Stimulated activated CD4-positive, alpha-beta T cell treated with anti-CD3 and anti-CD28 coated beads, Interleukin-1b, Interleukin-23, amount 100 ng/mL, for 48 hours (primary cell): ENCODE measurements at places on chromosomes 6 and 20.
A peak's percentile ranks its signal among the peaks of the same experiment; 100 is the strongest.

- no peak for DNase-seq
Measured at GRCh38 chr6:34194772-34195171, 41.9 kb upstream of the HMGA1 start.

DNA sequence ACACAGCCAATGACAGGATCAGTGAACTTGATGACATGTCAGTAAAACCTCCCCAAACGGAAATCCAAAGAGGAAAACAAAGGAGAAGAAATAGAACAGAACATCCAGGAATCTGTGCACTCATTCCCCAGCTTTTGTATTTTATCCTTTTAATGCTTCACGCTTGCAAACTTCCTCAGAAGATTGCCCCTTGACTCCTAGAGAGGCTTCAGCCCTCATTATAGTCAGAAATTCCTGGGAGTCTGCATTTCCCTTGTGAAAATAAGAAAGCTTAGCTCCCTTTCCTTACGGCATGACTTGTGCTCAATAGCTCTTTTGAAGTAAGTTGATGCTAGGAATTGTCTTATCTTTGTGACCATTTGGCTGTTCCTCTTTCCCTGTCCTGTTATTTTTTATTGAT lies 313.6 kb upstream of the OPRM1 start:
- no peak for DNase-seq

- DNase-seq, result no peak
Measured at GRCh38 chr20:63782521-63782971, 43.0 kb downstream of the SLC2A4RG start.

DNA sequence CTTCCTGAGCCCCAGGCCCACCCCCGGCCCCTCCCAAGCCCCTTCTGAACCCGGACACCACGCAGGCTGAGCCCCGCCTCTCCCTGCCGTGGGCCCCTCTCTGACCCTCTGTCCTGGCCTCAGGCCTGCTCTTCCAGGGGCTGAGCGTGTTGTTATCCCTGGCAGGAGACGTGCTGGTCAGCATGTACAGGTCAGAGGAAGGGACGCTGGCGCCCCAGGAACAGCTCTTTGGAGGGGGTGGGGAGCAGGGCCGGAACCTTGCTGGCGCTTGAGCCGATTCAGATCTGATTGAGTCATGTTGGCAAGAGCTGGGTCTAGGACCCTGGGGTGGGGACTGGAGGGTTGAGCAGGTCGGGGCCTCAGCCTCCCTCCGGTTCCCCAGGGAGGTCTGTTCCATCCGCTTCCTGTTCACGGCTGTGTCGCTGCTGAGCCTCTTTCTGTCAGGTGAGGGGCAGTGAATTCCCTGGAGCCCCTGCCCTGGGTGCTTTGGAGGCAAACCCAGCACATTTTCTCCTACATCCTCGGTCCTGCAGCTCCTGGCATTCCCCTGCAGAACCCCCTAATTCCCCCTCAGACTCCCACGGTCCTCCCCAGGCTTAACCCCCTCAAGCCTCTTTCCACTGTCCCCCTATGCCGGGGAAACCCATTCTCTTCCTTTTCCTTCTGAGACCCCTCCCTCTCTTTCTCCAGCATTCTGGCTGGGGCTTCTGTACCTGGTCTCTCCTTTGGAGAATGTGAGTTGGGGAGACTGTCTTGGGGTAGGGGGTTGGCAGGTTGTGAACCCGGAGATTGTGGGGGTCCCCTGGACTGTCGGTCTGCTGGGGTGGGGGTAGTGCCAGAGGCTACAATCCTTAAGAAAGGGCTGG lies 2.0 kb downstream of the SPAG4 start:
- peak; percentile 67 for DNase-seq

DNA sequence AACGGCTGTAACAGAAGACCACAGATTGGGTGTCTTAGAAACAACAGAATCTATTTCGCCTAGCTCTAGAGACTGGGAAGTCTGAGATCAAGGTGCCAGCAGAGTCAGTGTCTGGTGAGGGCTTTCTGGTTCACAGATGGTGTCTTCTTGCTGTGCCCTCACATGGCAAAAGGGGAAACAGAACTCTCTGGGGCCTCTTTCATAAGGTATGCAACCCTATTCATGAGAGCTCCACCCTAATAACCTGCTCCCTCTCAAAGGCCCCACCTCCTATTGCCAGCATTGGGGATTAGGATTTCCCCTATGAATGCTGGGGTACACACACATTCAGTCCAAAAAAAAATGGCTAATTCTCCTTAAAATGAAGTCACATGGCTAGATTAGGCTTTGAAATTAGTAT lies 10.0 kb downstream of the TXNDC5 start:
- no peak for DNase-seq

GRCh38 chr6:7207720-7208119 lies 100.0 kb downstream of the RREB1 start:
- no peak for DNase-seq

DNA sequence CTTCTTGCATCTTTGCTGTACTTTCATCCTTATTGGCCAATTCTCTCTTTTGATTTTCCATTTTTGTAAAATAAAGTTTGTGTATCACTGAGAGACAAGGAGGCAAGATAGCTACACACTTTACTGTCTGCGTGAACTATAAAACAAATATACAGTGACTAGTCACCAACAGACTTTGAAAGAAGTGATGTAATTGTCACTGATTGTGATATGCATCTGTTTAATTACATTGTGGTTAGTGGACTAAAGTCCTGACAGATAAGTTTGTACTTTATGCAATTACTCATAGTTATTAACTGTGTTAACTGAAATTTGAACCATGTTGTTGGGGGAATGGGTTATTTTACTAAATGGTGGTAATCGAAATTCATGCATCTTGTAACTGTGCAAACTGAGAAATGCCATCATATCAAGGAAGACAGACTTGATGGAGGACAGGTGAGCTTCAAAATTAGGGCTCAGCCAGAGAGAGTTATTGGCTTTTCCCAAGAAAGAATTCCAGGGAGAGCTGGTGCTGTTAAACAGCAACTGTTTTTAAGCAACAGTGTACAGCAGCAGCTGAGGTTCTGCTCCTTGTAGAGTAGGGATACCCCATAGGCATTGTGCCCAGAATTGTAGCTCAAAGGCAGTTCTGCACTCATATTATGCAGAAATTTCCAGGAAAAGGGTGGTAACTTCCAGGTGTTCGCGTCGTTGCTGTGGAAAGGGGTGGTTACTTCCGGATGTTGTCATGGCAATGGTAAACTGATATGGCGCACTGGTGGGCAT lies 62.9 kb downstream of the EFHC1 start:
- DNase-seq, result no peak

- no peak for DNase-seq
Measured at GRCh38 chr20:61439251-61439650, 187.2 kb downstream of the CDH4 start.

- DNase-seq, result no peak
Measured at GRCh38 chr6:127880429-127880828, 20.4 kb downstream of the THEMIS start.

DNA sequence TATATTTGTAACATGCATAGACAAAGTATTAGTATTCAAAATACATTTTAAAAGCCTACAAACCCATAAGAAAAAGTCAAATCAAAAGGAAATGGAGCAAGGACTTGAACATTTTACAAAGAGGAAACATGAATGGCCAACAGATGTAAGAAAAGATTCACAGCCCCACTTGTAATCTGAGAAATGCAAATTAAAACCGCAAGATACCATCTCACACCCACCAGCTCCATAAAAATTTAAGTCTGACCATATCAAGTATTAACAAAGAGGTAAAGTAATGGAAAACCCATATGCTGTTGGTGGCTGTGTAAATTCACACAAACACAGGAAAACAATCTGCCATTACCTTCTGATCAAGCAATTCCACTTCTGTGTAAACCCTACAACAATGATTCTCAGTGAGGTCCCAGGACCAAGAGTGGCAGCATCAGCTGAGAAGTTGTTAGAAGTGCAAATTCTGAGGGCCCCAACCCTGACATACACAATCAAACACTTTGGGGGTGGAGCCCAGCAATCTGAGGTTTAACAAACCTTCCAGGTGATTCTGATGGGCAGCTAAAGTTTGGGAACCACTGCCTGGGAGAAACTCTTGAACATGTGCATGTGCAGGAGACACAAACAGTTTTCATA lies 30.9 kb downstream of the BCL2L1 start:
- no peak for DNase-seq

DNA sequence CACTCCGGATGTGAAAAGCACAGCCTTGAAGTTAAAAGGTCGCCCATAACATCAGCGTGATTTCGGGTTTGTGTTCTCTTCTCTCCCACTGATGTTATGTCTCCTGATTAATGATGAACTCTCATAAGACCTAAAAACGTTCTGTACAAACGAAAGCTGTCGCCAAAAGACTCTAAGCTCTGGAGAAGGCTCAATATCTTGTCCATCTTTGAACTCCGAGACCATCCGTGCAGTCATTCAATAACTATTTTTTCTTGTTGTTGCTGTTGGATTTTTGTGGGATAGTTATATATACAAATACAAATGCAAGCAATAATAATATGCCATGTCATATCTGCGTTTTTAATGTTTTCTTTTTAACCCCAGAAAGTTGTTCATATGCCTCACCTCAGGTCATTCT lies 291.8 kb upstream of the MARCKS start:
- no peak for DNase-seq

DNA sequence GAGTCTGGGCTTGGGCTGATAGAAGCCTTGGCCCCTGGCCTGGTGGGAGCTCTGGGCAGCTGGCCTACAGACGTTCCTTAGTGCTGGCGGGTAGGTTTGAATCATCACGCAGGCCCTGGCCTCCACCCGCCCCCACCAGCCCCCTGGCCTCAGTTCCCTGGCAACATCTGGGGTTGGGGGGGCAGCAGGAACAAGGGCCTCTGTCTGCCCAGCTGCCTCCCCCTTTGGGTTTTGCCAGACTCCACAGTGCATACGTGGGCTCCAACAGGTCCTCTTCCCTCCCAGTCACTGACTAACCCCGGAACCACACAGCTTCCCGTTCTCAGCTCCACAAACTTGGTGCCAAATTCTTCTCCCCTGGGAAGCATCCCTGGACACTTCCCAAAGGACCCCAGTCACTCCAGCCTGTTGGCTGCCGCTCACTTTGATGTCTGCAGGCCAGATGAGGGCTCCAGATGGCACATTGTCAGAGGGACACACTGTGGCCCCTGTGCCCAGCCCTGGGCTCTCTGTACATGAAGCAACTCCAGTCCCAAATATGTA lies 957 bp upstream of the VEGFA start:
- DNase-seq, result no peak

DNA sequence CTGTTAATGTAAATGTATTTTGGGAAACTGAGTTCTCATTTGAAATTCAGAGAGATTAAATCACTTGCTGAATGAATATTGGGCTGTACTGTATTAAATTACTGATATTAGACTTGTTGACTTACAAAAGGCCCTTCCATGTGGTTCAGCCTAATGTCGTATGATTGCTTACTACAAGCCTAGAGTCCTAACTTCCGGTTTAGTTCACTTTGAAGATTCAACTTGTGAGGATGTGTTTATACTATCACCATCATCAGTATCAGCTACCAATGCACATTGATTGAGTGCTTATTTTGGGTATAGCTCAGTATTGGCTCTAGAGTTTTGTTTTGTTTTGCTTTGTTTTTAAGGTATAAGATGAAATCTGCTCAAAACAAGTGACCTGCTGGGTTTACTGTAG lies 48.3 kb downstream of the FAM217A start:
- DNase-seq, result no peak

DNA sequence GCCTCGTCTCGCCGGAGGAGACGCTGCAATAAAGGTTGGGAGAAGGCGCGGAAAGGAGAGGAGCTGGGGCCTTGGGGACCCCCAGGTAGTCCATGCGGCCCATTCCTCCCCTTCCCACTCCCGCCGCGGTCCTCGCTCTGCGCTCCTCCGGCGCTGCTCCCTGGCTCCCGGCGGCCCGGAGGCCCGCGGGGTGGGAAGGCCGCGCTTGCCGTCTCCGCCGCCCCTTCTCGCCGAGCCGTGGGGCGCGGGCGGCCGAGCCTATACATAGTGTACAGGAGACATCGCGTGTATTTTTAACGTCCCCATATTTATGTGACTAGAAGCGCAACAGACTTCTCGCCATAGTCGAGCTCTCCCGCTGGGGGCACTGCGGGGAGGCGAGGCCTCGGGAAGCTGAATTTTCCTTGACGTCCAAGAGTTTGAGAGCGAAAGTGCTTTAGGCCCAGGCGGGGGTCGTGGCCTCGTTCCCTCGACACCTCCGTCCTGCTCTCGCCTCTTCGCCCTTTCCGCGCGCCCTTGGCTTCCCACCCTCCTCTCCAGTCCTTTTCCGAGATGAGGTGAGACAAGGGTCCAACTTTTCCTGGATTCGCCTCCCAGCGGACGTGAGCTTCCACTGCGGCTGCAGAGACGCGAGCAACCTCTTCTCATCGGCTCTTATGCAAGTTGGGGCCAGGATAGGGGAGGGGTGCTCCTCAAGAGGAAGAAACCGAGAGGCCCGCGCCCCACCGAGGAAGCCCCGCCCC lies 29.0 kb downstream of the SLC12A5 start:
- no peak for DNase-seq

- no peak for DNase-seq
Measured at GRCh38 chr6:124482071-124482491, 480.2 kb upstream of the RNF217 start.

GRCh38 chr6:148967541-148967956 lies 220.7 kb downstream of the UST start:
- no peak for DNase-seq

- DNase-seq, result no peak
Measured at GRCh38 chr20:61373956-61374545, 122.0 kb downstream of the CDH4 start.

DNA sequence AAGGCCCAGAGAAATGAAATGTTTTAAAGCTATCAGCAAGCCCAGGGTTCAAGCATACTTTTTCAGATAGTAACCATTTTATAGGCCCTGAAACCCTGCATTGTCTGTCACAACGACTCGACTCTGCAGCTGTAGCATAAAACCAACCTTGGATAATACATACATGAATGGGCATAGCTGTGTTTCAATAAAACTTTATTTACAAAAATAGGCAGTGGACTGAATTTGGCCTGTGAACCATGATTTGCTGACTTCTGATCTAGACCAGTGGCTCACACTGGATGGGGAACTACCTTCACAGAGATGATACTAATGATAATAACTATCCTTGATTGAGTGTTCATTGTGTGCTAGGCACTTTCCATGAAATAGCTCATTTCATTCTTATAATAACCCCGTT lies 97.3 kb upstream of the ZNFX1 start:
- DNase-seq, result no peak

DNA sequence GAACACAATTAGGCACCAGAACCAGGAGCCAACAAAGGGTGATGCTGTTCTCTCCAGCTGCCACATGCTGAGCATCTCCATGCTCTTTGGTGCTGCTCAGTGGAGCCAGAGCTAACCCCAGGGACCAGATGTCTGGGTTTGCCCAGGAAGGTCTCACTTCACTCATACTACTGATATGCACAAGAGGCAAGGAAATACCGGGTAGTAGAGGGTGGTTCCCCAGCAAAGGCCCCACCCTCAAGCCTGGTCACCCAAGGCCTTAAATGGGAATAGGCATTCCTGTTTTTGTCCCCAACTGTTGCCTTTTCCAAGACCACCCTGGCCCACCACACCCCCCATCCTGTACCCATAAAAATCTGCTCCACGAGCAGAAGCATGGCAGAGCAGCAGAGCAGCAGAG lies 204.5 kb upstream of the TAB2 start:
- no peak for DNase-seq

GRCh38 chr6:97282238-97282725 lies 734 bp downstream of the MMS22L start:
- DNase-seq, result no peak
